Cortex of kidney (tissue), 1 donor: ENCODE measurements at places on chromosomes 5 and 9.

DNA sequence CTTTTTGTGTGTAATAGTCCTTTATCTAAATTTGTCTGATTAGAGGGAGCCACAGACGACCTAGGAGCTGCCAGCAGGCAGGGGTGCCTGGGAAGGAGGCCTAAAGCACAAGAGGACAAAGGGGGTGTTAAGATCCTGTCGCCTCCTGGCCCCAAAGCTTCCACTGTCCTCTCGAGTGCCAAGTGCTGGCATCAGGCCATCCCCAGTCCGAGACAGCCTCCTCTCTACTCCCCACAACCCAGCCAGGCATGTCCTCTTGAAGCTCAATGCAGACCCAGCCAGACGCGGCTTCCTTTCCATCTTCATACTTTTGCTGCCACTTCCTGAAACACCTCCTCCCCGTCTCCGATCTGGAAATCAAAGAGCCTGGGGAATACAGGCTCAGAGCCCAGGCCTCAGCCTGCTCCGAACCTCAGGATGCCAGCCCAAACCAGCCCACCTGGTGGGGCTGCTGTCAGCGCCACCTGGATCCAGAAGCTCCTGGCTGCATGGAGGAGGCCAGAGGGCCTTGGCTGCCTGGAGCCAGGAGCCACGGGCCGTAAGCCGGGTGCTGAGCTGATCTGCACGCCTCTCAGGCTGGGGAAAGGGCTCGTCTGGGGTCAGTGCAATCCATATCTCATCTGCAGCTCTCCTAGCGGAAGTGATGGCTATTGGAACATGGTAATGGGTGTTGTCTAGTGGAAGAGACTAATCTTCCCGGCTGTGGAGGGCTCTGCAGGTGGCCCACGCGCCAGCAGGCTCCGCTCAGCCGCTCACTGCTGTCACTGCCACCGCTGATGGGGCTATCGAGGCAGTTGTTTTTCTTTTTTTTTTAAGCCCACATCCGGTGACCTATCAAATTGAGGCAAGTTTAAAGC, 60.2 kb upstream of the FUBP3 start:
- no peak for DNase-seq

DNA sequence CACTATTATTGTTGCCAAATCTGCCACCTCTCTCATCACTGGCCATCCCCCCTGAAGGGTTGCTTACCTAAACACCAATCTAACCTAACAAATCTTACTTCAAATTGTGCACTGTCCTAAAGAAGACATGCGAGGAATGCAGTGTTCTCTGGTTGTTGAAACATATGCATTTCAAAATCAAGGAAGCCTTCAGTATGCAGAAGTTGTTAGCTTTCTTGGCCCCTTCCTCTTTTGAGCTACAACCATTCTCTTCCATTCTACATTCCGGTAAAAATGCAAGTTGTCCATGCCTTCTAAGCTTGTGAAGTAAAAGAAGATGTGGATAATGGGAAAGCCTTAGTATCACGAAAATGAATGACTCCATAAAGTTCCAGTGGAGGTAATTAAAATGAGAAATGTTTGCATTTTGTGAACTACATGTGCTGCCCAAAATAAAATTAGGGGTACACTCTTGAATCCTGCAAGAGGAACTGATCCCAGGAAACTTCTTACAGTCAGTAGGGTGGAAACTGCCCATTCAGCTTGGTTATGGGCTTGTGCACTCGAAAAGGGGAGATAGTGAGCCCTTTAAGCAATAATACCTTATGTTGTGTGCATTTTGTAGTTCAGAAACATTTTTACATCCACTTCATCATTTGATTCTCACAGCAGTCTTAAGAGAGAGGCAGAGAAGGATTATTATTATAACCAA, 77.6 kb upstream of the ADRB2 start:
- DNase-seq = no peak

DNA sequence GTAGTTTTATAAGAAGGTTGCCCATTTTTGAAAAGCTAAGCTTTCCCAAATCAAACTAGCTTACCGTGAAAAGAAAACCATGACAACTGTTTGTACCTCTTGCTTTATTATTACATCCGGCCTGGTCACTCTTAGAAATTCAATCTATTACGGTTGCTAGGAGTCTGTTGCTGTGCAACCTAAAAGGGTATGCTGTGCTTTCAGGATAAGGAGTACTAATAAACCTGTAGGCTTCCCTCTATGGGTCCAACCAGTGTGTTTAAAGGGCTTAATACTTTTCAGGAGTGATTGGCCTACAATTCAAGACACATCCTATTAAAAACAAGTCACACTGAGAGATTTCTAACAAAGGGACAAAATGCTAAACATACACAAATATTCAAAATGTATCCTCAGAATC, 27.1 kb downstream of the RFX3 start:
- no peak for DNase-seq

- no peak for DNase-seq
Measured at GRCh38 chr5:16547200-16547842, 69.5 kb downstream of the RETREG1 start.

- DNase-seq = no peak
Measured at GRCh38 chr9:107180206-107180605, 102.9 kb upstream of the RAD23B start.

DNA sequence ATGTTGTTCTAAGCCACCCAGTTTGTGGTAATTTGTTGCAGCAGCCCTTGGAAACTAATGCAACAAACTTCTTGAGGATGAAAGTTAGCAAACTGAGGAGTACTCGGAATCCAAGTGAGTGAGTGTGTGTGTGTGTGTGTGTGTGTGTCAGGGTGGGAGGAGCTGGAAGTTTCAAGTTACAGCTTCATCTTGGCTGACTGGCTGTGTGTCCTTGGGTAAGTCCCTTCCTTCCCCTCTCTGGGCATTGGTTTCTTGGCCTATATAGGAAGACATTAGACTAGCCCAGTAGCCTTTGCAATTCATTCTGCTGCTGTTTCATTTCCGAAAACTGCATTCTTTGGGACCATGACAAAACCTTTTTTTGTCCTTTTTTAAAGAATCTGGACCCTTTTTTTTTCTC, 157.2 kb downstream of the MELK start:
- DNase-seq = no peak

DNA sequence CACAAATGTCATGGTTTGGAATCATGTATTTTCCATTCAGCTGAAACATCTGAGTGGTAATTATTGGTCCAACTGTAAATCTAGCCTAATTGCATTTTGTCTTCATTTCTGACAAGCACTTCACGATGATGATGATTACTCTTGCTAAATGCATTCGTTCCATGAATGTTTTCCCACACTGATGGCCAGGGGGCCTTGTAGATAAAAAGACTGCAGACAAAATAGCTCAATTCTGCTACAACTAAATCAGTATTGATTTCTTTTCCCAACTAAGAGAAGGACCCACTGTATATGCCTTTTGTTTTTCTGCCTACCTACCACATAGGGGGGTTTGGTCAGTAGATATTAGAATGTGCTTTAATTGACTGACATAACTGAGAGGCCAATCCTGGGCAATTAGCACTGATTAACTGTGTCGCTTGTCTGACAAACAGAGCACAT, 1351.3 kb upstream of the NUDT12 start:
- no peak for DNase-seq

DNA sequence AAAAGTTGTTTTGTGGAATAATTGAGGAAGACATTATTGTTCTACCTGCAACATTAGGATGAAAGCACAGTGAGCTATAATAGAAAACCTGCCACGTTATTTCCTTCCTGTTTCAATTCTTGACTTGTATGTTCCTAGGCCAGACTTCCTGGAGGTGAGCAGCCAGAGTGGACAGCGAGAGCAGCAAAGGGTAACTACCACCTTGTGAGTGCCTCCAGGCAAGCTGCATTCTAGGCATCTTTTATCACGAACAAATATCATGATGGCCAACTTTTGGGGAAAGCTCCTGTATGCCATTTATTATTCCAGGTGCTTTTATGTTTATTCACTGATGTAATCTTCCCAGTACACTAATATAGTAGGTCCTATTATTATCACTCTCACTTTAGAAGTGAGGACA, 34.0 kb upstream of the ZSWIM6 start:
- no peak for DNase-seq

DNA sequence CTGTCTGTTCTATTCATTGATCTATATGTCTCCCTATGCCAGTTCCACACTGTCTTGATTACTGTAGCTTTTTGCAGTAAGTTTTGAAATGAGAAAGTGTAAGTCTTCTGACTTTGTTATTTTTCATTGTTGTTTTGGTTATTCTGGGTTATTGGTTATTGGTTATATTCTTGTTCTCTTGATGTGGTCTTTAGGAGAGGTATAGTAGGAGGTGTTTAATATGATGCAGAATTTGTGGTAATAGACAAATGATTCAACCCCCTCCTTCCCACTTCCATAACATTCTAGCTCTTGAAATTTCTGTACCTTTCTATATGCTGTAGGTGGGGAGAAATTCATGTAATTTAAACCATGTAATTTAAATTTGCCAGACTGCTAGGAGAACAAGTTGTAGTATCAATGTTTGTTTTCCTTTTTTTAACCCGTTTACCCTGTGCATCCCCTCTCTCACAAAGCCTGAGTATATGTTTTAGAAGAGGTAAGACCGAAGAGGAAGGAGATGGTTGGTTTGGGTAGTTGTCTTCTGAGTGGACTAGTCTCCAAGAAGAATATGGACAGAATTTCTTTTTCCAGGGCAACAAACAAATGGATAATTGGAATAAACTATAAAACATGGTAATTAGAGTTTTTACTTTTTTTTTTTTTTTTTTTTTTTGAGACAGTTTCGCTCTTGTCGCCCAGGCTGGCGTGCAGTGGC, 19.2 kb downstream of the ANKHD1 start:
- DNase-seq = no peak

DNA sequence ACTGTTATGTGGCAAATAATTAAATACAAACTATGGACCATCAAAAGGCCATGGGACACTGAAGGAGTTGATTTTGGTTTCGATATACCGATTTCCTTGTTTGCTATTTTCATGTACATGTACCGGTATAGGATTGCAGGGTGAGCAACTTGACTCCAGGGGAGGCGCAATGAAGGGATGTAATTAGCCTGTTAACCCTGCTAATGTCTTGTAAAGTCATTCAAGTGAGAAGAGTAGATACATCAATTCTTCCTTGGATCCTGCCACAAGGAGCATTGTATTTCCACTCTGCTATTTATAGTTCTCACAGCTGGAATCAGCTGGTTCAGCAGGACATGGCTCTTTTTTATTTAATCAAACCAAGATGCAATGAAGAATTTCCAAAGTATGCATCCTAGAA, 102.0 kb downstream of the STK32A start:
- no peak for DNase-seq

DNA sequence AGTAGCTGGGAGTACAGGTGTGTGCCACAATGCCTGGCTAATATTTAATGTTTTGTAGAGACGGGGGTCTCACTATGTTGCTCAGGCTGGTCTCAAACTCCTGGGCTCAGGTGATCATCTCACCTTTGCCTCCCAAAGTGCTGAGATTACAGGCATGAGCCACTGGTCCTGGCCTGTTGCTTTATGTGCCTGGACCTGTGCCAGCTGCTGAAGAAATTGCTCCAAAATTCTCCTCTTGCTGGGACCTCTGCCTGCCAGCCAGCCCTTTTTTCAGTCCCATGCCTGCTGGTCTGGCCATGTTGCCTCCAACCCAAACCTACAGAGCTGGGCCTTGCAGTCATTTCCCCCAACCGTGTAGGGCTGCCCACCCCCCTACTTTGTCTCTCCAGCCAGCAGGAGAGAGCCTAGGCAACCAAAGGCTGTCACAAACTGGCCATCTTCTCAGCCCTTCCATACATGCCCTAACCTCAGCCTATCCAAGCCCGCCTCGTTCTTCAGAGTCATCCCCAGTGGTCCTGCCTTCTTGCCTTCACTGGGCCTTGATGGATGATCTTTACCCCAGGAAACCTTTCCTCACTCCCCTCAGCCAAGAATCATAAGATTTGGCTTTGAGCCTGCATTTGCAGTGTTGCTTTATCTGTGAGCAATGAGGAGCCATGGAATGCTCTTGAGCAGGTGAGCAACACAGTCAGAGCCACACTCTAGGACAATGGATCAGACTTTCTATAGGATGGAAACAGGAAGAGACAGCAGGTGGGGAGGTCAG, 27.4 kb upstream of the SYNPO start:
- no peak for DNase-seq

DNA sequence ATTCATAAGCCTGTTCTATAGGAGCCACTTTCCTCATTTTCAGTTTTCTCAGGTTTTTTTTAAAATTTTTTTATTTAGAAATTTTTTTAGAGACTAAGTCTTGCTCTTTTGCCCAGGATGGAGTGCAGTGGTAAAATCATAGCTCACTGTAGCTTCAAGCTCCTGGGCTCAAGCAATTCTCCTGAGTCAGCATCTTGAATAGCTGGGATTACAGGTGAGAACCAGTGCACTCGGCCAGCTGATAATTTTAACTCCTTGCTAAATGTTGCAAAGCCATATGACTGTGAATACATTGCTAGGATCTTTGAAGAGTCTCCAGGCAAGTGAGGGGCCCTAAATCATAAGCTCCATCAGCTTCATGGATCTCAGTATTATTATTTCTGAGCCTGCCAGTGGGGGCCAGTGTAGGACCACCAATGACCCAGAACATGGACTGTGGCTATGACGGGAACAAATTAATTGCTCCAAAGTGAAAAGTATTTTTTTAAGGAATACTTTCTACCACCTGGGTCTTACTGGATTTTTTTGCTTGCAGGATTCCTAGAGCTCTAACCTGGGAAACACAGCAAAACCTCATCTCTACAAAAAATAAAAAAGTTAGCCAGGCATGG, 5.7 kb upstream of the GAPVD1 start:
- no peak for DNase-seq

DNA sequence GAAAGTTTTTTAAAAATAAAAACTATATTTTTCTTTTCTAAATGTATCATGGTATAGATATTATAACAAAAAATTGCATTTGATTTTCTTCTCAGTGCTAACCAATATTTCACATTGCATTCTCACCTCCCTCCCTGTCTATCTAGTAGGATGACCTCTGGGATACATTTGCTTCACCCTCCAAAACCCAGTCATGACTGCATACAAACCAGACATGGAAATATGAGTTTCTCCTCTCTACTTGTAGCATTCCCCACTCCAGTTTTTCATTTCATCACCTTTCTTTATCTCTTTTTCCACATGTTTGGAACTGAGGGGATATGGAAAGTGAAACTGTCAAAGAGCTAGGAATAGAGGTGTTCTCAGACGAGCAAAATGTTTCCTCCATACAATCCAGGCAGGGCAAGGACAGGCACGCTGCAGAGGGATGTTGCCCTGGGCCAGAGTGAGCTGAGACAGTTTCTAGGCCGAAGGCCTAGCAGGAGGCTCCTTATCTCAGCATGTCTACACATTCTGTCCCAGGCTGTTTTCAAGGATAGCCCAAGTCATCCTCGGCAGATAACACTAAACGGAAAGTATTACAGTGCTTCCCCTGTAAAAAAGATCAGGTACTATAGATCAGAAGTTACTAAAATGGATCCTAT, 46.7 kb downstream of the MEF2C start:
- no peak for DNase-seq

- peak; percentile 14 for DNase-seq
Measured at GRCh38 chr5:56327809-56328208, 94.7 kb upstream of the ANKRD55 start.

DNA sequence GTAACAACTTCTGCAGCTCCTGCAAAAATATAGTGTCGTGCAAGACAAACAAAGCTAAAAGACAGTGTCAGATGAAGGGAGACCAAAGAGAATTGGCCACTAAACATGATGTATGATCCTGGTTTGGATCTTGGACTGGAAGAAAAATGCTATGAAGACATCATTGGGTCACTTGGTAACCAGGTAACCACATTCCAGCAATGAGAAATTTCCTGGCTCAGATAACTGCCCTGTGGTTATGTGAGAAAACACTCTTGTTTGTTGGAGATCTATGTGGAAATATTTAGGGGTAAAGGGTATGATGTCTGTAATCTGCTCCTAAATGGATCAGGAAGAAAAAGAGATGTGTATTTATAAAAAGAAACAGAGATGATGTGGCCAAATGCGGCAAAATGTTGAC, 45.5 kb upstream of the ANKRD33B start:
- no peak for DNase-seq
